ENCODE measurements at places on chromosomes 5 and 9.

DNA sequence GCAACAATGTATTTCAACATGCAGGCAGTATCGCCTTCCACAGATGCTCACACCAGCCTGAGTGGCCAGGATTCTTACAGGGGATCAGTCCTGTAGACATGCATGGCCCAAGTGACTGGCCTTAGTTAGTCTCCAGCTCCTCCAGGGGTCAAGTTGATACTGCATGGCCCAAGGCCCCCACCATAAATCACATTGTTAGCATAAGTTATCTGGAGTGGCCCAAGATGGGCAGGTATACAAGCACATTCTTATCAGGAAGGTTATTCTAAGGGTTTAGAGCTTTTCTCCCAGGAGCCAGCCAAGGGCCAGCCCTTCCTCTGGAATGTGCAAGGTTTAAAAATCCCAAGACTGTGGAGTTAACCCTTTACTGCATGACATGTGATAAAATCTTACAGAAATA lies 230.9 kb upstream of the NFIL3 start:
- DNase-seq: no peak

DNA sequence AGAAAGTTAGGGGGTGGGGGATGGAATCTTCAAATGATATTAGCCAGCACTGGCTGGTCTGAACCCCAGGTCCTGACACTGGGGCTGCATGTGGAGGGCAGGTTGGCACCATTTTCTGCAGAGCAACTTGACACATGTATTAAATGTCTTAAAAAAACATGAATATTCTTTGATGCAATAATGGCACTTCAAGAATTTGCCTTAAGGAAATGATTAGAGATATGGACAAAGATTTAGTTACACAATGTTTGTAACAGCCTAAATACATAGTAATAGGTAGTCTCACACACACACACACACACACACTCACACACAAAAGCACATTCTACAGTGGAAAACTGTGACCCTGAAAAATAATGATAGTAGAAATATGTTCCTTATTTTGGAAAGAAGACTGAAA lies 3.6 kb downstream of the SVEP1 start:
- DNase-seq: no peak

DNA sequence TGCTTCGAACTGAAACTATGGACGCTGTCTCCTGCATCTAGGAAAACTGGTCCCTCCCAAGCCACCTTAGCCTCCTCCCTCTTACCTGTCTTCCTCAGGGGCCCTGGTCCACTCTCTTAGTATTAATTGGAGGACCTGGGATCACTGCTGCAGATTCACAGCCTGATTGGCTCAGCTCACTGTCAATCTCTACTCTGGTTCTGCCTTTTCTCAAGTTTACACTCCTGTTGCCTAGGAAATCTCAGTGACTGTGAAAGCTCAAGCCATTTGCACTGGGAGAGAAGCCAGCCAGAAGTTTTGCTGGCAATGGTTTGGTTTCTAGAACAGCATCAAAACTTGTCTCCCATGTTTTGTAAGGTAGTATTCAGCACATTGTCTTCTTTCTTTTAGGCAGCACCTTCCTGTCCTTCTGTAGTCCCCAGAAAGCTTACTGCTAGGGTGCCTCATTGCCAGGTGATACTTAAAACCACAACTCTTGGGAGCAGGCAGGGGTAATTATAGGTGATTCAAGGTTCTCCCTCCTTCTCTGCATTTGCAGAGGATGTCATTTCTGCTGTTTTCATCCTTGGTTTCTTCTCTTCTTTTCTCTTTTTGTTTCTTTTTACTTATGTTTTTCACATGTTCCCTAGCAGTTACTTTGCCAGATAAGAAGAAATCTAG lies at the start of gene CAPSL:
Gene CAPSL, minus strand, starts transcription at position 55 of the 660 bp plus-strand sequence. CDS start 17,502 bp downstream, outside the sequence.
- no peak for DNase-seq

- no peak for DNase-seq
Observed at GRCh38 chr5:1417586-1418225, 27.5 kb downstream of the SLC6A3 start.

DNA sequence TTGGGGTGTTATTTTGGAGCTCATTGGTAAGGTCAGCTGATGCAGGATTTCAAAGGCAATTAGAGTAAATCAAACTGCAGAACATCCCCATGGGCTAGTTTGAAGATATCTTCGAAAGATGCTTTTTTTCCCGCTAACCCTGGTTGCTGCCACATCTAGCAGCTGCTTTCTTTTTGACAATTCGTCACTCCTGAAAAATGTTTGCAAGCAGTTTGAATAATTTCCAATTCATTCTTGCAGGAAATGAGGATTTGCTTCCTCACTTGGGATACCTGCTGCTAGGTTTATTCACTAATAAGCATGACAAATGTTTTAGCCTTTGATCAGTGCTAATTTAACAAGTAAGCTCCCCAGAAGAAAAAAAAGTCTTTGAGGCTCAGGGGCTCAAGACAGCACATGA lies 649.6 kb upstream of the RORB start:
- DNase-seq: no peak

DNA sequence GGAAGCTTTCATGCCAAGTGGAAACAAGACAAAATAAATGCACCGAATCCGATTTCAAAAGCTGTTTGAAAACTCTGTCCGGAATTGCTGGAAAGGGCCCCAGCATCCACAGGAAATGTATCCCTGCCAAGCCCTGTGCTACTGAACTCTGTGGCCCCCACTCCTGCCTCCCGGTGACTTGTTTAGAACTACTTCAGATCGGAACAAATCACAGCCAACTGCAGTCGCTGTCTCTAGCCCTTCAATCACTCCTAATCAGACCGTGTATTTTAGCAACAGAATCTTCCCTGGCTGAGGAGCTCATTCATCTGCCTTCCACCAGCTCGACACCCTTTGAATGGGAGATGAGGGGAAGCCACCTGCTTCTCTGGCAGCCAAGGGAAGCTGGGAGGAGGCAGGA lies 94.1 kb downstream of the KCNIP1 start:
- no peak for DNase-seq

DNA sequence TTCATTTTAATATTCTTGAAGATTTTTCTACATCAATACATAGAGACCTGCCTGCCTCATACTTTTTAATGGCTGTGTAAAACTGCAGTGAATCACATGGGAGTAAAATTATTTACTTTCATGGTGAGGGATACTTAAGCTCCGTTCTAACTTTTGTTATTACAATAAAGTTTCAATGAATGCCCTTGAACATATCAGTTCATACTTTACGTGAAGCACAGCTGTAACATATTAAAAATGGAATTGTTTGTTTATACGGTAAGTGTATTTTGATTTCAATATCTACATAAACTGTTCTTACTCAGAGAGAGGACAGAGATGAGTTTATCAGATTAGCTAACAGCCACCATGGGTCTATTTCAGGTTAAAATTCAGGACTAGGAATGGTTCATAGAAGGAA lies 155.1 kb downstream of the NR3C1 start:
- no peak for DNase-seq

DNA sequence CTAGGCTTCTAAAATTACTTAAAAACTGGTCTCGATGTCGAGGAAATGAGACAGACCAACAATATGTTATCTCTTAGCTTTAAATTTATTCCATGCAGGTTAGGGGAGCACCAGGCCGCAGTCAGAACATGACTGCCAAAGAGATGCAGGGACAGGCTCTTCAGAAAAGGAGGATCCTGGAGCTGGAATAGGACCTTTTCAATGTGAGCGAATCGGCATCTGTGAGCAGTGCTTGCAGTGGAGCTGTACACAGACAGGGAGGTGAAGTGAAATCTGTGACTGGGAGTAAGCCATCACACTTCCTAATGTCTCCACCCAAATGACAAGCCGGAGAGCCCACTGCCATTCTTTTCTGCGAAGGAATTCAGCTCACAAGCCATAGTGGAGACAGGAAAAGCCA lies 78.2 kb downstream of the EFNA5 start:
- no peak for DNase-seq

DNA sequence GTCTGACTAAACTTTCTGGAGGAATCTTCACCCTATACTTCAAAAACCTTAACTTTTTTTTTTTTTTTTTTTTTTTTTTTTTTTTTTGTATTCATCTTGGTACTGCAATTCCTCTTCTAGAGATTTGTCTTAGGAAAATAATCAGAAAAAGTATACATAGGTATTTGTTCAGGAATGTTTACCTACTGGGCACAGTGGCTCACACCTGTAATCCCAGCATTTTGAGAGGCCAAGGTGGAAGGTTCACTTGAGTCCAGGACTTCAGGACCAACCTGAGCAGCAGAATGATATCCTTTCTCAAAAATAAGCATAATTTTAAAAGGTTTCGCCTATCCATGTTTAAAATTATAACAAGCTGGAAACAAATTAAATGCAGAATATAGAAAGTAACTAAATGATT lies 33.3 kb upstream of the NREP start:
- no peak for DNase-seq

DNA sequence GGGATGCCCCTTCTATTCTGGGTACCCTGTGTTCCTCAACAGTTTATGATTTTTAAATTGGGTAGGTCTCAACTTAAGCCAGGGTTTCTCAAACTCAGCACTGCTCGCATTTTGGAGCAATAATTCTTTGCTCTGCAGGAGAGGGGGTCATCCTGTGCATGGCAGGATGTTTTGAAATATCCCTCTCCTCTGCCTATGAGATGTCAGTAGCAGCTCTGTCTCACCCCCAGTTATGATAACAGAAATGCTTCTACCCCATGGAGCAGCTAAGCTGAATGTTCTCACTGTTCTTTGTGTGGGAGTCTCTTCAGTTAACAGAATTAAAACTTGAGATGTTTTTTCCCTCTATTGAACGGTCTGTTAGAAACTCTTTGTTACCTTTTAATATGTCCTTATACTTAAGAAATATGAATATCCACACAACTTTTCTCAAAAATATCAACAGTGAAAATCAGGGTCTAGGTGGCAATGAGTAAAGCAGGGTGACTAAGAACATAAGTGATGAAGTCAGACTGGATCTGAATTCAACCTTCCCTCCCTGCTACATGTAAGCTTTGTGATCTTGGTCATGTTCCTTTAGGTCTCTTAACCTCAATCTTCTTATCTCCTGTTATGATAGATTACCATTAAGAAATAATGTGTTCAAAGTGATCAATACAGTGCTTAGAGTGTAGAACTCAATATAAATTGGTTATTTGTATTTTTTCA lies 89.0 kb downstream of the CAMK4 start:
- no peak for DNase-seq

GRCh38 chr5:171311322-171312077 lies 2.5 kb downstream of the TLX3 start:
- DNase-seq: no peak

- no peak for DNase-seq
Observed at GRCh38 chr9:2727966-2728613, 10.8 kb downstream of the KCNV2 start.

DNA sequence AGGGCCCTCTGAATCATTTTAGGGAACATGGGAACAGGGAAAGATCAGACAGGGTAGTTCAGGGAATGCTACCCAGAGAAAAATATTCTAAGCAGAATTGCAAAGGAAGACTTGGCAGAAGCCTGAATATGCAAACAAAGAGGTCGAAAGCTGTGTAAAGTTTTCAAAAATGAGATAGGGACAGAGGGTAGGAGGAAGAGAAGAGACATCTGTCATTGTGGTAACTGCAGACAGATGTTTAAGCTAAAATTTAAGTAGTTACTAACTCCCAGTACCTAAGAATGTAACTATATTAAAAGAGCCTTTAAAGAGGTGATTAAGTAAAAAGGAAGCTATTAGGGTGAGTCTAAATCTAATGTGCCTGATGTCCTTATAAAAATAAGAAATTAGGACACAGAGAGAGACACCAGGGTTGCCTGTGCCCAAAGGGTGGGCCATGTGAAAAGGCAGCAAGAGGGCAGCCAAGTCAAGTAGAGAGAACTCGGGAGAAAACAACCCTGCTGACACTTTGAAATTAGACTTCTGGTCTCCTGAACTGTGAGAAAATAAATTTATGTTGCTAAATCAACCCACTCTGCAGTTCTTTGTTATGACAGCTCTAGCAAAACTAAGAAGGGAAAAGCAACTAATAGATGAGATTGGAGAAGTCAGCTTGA lies 1647.4 kb upstream of the C9orf72 start:
- no peak for DNase-seq

DNA sequence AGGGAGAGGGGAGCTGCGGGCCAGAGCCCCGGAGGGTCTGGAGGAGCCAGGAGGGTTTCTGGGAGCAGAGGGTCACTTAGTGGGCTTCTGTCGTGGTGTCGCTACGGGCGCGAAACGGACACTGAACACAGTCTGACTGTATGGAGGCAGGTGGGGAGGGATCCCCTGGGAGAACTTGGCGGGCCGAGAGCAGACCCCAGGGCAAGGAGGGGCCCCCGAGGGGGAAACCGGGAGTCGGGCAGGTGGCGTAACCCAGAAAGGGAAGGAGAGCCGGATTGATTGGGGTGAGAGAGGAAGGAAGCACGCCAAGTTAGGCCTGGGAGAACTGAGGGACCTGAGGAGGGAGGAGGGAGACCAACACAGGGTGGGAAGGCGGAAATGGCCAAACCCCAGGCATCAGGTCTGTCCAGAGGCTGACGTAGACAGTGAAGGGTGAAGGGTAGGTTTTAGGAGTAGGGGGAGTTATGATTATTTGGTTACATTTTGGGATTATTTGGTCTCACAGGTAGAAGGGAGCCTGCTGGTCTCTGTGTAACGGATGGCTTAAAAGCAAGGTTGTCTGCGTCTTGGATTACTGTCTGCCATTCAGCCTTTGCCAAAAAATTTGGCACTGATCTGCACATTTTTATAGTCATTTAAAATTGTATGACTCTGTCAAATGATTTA lies 3.3 kb upstream of the MSMP start:
- no peak for DNase-seq

- no peak for DNase-seq
Observed at GRCh38 chr9:137194909-137195308, 5.6 kb downstream of the TPRN start.

GRCh38 chr5:84287951-84288350 lies 96.7 kb downstream of the EDIL3 start:
- peak; percentile 73 for DNase-seq

GRCh38 chr9:6757132-6757455 lies 679 bp upstream of the KDM4C start:
- no peak for DNase-seq

DNA sequence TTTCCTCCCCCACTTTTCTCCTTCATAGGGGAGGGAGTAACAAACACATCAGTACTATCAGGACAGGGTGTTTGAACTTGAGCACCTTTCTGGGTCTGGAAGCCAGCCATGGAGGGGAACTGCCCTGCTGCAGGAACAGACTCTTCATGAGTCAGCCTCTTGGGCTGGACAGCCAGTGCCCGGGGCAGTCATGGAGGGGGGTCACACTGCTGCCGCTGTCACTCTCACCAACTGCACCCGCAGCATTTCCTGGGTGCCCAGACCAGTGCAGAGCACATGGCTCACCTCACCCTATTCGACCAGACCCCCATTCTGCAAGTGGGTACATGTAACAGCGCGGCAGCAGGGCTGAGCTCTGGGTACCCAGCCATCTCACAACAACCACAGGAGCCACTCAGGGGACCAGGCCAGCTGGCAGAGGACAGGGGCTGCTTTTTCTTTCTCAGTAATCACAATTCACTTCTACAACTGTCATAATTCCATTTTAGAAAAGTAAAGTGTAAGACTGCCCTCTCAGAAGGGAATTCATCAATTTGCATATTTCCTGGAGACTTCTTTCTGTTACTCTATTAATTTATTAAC lies 118.4 kb downstream of the CTNND2 start:
- DNase-seq: no peak

- no peak for DNase-seq
Observed at GRCh38 chr9:130963337-130963908, 24.4 kb upstream of the FIBCD1 start.

- DNase-seq: no peak
Observed at GRCh38 chr9:129317179-129318011, 139.3 kb upstream of the IER5L start.

GRCh38 chr5:174832025-174832424 lies 107.6 kb downstream of the MSX2 start:
- no peak for DNase-seq
